Smooth muscle cell of the pulmonary artery (primary cell): ENCODE measurements at places on chromosomes 7 and 10. TPM values are rescaled to one million over a fixed set of nuclear protein-coding genes. Genes with fewer than 3 reads are reported as not detected.

NPC1L1 gene
- 0.07 and 0.13 TPM in 2 replicates for total RNA-seq

CPA1 gene
- total RNA-seq: 0.39 and 0.40 TPM in 2 replicates

PDE6C gene
- total RNA-seq: not detected in 2 replicates

GRID1 gene
- total RNA-seq: 0.03 and 0.46 TPM in 2 replicates

MMRN2 gene
- total RNA-seq: 6.2 and 6.3 TPM in 2 replicates

SH2D4B gene
- 0.07 TPM in 1 of 2 replicates, not detected in the other for total RNA-seq

OPN1SW gene
- not detected in 2 replicates for total RNA-seq

PPP3CB gene
- total RNA-seq: 48.5 and 59.4 TPM in 2 replicates

PILRA gene
- 0.26 TPM in 1 of 2 replicates, not detected in the other for total RNA-seq

ARHGAP22 gene
- 85.4 and 107 TPM in 2 replicates for total RNA-seq

CNNM1 gene
- total RNA-seq: 0.07 and 0.17 TPM in 2 replicates

FGFBP3 gene
- total RNA-seq: 0.33 and 0.36 TPM in 2 replicates

EPHA1 gene
- total RNA-seq: not detected in 2 replicates

ZNF25 gene
- 19.2 and 19.5 TPM in 2 replicates for total RNA-seq

SRRM3 gene
- total RNA-seq: 0.03 and 0.26 TPM in 2 replicates

PRSS2 gene
- not detected in 2 replicates for total RNA-seq

MTG1 gene
- 19.9 and 29.1 TPM in 2 replicates for total RNA-seq

CYP2C8 gene
- 0.07 TPM in 1 of 2 replicates, not detected in the other for total RNA-seq

C7orf57 gene
- not detected in 2 replicates for total RNA-seq

GIMAP2 gene
- 0.43 and 1.7 TPM in 2 replicates for total RNA-seq

OR2A7 gene
- total RNA-seq: 0.07 and 0.40 TPM in 2 replicates

FOXI2 gene
- total RNA-seq: not detected in 2 replicates

GPR15LG gene
- total RNA-seq: not detected in 2 replicates
